ENCODE measurements at places on chromosomes 2 and 18.

DNA sequence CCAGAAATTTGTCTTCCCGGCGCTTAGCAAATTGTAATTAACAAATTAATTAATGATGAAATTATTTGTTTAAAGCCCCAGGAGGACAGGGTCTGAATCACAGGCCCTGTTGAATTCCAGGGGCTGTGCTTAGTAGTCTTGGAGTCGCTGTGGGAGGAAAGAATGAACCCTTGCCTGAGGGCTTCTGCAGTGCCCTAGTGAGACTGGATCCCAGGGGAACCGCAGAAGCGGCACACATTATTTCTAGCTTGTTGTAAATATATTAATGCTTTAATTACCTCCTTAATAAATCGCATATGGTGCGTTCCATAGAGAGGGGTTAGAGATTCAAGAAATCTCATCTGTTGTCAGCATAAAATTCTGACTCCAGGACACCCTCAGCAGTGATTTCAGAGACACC lies 235.4 kb downstream of the CELF4 start:
- no peak for DNase-seq

GRCh38 chr2:105409717-105410116 lies 10.9 kb upstream of the FHL2 start:
- peak; percentile 90 for DNase-seq

- DNase-seq: no peak
Measured at GRCh38 chr18:76874642-76875389, 52.5 kb downstream of the ZNF236 start.

DNA sequence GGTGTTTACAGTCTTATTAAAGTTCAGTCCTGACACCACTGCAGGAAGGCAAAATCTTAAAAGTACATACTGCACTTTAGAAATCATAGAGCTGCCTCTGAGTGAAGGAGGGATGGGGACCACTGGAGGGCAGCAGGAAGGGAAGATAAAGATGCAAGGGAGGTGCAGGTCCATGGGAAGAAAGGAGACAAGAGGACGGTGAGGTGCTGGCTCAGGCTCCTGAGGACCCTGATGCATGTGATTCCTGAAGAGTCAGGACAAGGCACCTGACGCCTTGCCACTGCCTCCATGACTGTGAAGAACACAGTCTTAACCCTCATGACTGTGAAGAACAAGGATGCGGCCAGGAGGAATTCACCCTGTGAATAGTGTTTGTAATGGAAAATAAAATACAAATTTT lies 116.2 kb upstream of the NPAS2 start:
- DNase-seq: no peak

GRCh38 chr18:22417496-22418188 lies at the start of gene CTAGE1:
TSS of gene CTAGE1 (minus strand) at chr18:22417915. CDS start at chr18:22417811, 104 bp downstream.
- no peak for DNase-seq

- no peak for DNase-seq
Measured at GRCh38 chr2:199631129-199631528, 173.4 kb upstream of the SATB2 start.

DNA sequence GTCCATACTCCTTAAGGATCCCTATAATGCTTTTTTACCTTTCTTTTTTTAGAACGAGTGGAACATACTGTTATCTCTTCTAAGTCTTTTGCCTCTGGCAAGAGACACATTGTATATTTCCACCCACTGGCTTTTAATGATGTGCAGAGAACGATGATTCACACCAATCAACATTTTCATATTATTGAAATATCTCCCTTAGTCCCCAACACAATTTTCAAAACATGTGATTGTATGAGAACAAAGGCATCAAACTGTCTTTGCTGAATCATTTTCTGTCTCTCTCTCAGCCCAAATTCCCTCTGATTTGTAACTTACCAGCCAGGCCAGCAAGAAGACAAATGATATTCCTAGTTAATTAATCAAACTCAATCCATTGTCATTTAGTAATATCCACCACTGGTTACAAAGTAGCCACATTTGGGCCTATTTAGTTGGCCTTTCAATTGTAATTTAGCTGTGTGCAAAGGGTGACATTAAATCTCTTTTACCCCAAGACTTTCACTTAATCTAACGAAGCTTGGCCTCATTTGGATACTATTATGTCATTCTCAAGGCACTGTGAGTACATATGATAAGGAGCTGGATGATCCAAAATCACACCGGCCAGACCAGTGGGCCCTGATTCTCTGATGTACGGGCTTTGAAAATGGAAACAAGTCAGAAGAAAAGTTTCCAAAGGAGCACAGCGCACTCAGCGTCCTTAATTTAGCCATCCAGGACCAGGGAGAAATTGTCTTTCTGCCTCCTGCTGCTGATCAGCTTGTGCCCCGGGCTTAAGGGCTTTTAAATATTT lies 185.1 kb downstream of the SCG2 start:
- peak; percentile 24 for DNase-seq

DNA sequence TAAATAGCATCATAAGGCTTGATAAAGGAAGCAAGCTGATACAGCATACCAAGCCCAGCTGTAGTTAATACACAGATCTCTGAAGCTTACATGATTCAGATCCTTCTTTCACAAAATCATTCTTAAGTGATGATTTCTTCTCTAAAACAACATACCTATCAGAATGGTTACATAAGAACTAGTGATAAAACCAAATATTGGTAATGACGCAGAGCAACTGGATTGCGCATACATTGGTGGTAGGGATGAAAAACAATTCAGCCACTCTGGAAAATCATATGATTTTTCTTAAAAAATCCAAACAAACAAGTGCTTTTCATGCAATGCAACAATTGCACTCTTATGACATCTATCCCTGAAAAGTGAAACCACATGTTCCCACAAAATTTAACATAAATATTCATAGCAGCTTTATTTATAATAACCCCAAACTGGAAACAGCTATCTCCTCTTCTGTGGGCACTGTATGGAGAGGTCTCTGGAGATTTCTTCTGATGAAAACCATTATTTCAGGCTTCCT lies 153.6 kb upstream of the DSEL start:
- peak; percentile 84 for DNase-seq

DNA sequence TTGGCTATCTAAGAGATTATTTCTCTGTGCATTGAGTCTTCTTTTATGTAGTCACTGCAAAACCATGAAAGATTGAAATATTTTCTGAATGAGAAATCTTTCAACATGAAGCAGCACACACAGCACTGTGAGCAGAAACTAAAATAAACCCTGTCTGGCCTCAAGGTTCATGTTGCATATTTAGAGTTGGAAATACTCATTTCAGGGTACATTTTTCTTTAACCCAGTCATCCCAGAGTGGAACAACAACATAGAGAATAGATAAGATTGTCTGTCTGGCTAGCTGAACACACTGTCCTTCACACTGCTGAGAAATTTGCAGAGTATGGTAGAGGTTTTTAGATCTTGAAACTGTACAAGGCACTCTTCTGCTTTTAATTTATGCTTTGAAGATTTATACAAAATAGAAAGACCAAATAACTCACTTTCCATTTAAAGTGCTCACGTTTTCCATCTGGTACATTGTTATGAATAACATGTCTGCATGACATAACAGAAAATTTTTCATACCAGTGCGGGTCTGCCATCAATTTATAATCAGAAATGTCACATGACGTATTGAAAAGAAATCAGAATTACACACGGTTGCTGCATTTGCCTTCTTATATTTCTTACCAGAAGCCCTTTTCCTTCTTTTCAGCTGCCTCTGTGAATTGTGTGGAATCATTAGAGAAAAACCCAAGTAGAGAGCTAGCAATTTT lies 25.0 kb upstream of the FN1 start:
- peak; percentile 72 for DNase-seq

DNA sequence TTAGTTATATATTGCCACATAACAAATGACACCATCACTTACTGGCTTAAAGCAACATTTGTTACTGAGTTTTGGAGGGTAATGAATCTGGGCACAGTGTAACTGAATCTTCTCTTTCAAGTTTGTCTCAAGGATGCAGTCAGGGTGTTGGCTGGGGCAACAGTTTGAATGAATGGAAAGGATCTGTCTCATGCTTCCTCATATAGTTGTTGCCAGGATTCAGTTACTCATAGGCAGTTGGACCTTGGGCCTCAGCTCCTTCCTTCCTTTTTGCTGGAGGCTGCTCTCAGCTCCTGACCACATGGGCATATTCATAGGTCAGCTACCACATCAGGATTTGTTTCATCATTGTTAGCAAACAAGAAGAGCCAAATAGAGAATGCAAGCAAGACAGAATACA lies 466.1 kb upstream of the MC4R start:
- DNase-seq: no peak

GRCh38 chr2:157439824-157440186 lies 4.1 kb downstream of the CYTIP start:
- no peak for DNase-seq

Data from GM04504 (cell line).